T-helper 17 cell (primary cell): ENCODE measurements at places on chromosomes 11 and 22. TPM values are rescaled to one million over a fixed set of nuclear protein-coding genes. Genes with fewer than 3 reads are reported as not detected.

The APOBEC3H gene
- total RNA-seq = 1.4 TPM

DNA sequence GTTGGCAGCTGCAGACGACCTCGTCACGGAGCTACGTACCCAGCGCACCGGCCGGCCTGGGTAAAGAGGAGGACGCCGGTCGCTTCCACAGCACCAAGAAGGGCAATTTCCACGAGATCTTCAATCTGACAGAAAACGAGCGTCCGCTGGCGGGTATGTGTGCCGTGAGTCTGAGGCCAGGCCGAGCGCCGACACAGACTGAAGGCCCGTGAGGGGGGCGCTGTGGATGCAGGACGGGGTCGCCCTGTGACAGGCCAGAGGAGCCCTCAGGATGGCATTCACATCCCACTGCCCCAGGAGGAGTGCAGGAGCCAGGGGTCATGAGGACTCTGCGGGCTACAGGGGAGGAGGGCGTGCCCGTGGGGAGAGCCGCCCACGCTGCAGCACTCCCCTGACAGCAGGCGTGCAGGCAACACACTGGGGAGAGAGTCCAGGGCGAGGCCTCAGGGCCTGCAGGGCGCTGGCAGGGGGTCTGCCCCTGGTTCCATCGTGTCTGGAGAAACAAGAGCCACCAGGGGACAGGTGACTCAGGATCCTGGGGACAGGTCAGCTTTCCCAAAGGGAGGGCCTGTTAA is 53.6 kb downstream of the GRAMD4 start:
- DNase-seq = no peak

The OR52I2 gene
- total RNA-seq = not detected

GRCh38 chr11:18669219-18669596 is 29.4 kb upstream of the TMEM86A start:
- no peak for DNase-seq

DNA sequence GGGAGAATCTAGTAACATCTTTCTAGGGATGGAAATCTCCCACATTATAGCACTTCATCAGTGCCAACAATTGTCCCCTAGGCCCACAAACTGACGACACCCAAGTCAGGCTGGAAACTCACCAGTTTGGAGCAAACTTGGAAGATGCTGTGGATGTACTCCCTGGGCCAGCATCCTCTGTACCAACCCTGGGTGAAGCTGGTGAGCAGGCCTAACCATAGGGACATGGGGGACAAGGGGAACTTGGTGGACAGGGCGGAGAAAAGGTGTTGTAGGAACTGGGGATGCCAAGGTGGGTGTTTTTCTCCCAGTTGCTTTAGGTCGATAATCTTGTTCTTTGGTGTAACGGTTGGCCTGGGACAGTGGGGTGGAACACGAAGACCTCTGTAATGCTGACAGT is 42.2 kb downstream of the DRG1 start:
- no peak for DNase-seq

The TPBGL gene
- total RNA-seq = 0.60 TPM

GRCh38 chr11:16946477-16947282 is 67.5 kb downstream of the PLEKHA7 start:
- no peak for DNase-seq

DNA sequence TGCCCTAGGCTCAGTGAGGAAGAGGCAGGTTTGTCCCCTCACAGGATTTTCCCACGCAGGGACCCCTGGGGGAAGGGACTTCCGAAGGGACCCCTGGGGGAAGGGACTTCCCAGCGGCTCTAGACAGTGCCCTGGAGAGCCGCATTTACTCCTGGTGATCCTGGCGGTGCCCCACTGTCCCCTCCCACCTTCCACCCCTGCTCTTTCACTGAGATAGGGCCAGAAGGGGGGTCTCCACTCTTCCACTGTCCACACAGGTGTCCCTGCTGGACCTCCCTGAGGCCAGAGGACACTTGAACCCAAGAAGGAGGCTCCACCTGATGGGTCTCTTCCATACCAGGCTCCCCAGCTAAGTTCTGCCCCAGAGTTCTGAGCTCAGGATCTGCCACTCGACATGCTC is 1333.9 kb downstream of the BRD1 start:
- DNase-seq = no peak

The CD81 gene
- total RNA-seq = 194 TPM

GRCh38 chr11:106493751-106494150 is 416.3 kb downstream of the AASDHPPT start:
- no peak for DNase-seq
